ENCODE measurements at places on chromosomes 4 and X.
A peak's percentile ranks its signal among the peaks of the same experiment; 100 is the strongest.

- DNase-seq, result no peak
These were observed 20.6 kb upstream of the APELA start for GRCh38 chr4:164856396-164856795.

DNA sequence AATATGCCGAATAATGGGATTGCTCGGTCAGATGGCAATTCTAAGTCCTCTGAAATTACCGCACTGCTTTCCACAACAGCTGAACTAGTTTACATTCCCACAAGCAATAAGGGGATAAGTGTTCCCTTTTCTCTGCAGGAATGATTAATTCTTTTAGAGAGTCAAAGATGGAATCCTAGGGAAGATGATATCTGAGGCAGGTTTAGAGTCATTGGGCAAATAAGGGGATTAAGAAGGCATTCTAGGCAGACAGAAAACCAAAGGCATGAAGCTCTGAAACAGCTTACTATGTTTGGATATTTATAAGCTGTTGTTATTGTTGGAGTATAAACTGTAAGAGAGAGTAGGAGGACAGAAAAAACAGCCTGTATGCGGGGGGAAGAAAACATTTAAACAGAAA, 85.7 kb downstream of the TET2 start:
- no peak for DNase-seq

- DNase-seq, result no peak
These were observed 71.5 kb upstream of the MSANTD1 start for GRCh38 chr4:3177426-3177825.

DNA sequence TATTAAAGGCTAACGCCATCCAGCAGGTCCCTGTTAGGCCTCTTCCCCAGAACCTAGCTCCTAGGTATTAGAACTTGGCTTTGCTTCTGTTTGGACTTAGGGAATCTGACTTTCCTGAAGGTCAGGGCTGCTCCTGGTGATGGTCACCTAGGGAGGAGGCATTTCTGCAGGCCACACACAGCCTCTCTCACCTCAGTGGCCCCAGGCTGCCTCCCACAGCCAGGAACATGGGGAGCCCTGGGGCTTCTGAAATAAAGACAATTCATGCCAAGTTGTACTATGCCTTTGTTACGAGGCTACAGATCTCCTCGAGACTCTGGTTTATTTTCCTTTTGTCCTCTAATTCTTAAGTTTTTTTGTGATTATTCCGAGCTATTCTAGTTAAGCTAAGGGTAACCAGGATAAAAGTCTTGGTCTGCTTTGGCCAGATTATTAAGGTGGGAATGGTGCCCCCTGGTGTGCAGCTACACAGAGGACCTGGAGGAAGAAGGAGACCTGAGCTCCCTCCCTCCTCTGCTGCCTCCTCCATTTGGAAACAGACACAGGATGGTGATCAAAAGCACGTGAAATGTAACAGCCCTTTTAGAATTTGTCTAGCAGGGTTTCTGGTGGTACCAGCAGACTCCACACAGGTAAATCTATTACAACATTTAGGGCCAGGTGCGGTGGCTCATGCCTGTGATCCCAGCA, 131.0 kb downstream of the DCLK2 start:
- DNase-seq, result no peak

GRCh38 chr4:186693159-186693815, 30.4 kb downstream of the FAT1 start:
- DNase-seq, result no peak

- no peak for DNase-seq
These were observed 32.7 kb downstream of the RUFY3 start for GRCh38 chr4:70754470-70754869.

DNA sequence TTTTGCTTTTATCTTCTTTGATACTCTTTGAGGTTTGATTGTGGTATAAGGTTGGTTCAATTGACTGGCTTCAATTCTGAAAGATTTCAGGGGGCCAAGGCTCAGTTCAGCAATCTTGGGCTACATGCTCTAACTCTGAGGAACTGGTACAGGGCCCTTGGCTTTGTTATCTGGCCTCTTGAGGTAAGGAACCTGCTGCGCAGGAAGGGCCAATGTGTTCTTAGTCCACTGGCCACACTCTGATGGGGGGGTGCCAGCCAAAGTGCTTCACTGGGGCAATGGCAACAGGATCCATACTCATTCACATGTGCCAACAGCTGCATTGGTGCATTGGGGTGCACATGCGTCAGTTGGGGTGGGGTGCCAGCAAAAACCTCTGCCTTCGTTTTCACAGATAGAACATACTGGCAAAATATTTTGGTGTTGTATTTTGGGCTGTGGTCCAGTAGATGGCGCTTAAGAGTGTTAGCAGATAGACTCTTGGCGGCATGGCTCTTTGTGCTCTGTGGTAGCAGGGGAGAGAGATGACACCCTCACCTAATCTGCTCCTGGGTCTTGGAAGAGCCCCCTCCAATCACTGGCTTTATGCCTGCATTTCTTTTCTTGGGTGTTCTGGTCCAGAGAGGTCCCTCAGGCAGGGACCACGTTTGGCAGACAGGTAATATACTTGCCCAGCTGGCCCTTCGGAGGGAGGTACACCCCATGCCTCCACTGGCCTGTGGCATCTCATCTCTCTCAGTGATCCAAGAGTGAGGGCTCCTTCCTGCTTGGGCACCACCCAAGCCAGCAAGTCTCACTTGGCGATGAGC, 42.9 kb downstream of the NDST3 start:
- no peak for DNase-seq

- no peak for DNase-seq
These were observed 192.4 kb upstream of the AR start for GRCh38 chrX:67351411-67351810.

DNA sequence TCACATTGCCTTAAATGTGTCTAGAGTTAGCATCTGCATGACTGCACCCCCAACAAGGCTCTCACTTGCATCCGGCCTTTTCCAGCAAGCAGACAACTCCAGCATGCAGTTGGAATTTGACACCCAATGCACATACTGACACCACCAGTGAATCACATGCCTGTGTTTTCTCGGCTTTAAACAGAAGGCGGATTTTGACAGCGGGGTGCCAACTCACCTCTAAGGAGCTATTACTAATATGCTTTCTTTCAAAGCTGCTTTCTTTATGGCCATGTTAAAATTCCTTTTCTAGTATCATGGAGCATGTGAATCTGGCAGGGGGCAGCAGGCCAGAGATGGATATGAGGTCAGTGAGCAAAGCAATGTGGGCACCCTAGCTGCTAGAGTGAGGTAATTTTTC, 78.0 kb upstream of the CLNK start:
- DNase-seq, result no peak

- no peak for DNase-seq
These were observed 501.0 kb downstream of the PPARGC1A start for GRCh38 chr4:23388699-23389395.

- DNase-seq, result no peak
These were observed 209.2 kb downstream of the ADAM29 start for GRCh38 chr4:175127314-175127713.

DNA sequence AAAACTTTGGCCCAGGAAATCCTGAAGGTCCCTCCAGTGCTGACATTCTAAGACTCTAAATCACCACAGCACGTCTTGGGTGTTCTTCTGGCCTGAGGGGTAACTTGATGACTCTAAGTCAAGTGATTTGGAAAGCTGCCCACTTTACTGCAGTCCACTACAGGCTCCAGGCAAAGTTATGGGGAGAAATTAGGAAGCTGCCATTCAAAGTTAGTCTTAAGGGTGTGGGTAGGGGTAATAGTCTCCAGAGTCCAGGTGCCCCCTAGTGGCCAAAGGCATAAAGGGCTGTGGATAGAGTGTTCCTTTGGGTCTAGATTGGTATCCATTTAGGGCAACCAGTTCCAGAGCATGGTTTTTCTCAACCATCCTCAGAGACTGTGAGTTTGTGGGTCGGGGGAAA, 38.7 kb upstream of the SLC16A2 start:
- peak; percentile 21 for DNase-seq

GRCh38 chr4:80535551-80535950, 200.0 kb downstream of the CFAP299 start:
- no peak for DNase-seq

GRCh38 chr4:76001700-76002099, 5.6 kb downstream of the CXCL9 start:
- no peak for DNase-seq

DNA sequence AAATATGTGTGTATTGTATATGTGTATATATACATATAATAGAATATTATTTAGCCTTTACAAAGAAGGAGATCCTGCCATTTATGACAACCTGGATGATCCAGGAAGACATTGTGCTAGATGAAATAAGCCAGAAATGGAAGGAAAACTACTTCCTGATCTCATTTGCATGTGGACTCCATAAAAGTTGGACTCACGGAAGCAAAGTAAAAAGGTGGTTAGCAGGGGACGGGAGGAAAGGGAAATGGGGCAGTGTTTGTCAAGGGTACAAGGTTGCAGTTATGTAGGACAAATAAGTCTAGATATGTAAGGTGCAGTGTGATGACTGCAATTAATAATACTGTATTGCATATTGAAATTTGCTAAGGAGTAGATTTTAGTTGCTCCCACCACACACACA, 331.1 kb upstream of the FSTL5 start:
- no peak for DNase-seq

DNA sequence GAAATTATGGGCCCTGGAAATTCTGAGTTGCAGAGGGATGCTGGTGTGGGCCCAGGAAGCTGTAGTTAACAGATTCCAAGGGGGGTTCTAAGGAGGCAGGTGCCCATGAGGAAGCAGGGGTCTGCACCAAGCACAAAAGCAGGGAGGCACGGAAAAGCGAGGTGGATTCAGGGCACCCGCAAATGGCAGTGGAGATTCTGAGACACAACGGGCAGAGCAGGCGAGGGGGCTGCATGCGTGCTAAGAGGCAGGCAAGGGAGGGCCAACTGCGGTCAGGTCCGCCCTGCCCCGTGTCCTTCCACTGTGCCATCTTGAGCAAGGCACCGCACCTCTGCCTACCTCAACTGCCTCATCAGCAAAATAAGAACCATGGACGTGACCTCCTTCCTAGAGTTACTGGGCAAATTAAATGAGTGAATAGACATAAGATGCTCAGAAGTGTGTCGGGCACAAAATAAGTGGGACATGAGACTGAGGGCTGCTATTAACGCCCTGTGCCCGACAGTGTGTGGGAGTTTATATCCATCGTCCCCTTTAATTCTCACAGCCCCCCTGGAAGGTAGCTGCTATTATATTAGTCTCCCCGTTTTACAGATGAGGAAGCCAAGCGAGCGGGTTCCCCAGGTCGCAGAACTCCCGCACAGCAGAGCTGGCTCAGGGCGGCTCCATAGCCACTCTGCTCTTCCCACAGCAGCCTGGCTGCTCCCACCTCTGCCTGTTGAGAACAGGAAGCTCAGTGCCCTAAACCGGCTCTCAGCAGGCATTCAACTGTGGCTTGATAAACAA, 67.6 kb downstream of the PPP2R2C start:
- DNase-seq, result no peak

DNA sequence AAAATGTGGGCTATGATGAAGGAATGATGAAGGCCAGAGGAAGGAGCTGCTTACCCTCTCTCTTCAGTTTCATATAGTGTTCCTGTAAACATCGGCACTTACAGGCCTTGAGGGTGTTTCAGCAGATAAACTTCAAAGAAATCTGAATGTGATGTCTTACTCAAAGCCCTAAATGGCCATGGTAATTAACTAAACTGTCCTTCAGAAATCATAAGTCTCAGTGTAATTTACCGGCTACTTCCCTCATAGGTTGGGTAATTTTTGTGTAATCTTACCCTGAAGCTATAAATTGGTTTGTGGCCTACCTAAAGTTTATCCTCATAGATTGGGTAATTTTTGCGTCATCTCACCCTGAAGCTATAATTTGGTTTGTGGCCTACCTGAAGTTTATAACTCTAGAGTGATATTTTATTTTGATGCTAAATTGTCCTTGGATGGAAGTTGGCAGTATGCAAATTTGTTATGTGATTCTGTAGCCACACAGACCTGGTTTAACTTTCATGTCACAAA, 2700.3 kb downstream of the ARAP2 start:
- DNase-seq, result no peak

DNA sequence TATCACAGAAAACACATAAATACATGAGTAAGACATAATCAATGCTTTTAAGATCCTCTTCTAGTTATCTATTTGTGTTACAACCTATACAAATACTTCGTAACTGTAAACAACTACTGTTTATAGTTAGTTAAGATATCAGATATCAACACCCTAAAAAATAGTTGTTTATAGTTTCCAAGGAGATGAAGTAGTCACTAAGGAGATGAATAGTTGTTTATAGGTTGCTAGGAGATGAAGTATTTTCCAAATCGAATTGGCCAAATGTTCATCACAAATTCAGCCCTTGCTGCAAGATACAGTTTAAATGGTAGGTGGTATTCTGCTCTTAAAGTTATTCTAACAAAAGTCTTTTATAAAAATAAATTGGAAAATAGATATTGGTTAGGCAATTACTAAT, 618.2 kb upstream of the PCDH10 start:
- DNase-seq, result no peak

- no peak for DNase-seq
These were observed 10.9 kb downstream of the ADH6 start for GRCh38 chr4:99207911-99208718.

DNA sequence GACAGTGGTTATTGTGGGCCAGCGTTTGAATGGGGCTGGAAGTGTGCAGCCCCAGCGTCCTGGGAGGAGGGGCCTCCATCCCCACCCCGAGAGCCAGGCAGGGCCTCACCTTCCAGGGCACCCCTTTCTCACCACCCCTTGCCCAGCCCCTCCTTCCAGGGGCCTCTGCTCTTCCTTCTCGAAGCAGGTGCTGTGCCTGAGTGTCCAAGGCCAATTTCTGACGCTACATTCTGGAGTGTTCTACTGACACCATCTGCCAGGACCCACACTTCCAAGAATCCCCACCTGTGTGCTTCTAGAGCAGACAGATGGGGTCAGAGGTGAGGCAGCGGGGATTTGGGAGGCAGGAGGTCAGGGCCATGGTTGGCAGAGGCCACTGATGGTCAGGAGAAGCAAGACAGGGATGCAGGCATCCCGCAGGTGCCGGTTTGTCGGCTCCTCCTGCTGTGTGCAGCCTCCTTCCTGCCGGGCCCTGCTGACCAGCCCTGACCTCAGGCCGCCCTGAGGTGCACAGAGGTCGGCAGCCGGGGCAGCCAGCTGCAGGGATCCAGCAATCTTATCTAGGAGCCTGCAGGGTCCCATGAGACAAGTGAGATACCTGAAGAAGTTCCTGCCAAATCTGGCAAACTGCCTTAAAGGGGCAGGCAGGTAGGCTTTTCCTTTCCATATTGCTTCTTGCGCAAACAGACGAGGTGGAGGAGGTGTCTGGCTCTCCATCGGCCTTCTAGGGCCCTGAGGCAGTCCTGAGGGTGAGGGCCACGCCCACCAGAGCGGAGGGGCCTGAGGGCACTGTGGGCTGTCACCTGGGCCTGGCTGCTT, 18.8 kb downstream of the MSANTD1 start:
- DNase-seq, result no peak

GRCh38 chr4:16676230-16676770, 222.1 kb downstream of the LDB2 start:
- no peak for DNase-seq
